ENCODE measurements at places on chromosomes 16 and 17.

- DNase-seq, result no peak
Observed at GRCh38 chr17:69424287-69425041, 10.0 kb downstream of the MAP2K6 start.

DNA sequence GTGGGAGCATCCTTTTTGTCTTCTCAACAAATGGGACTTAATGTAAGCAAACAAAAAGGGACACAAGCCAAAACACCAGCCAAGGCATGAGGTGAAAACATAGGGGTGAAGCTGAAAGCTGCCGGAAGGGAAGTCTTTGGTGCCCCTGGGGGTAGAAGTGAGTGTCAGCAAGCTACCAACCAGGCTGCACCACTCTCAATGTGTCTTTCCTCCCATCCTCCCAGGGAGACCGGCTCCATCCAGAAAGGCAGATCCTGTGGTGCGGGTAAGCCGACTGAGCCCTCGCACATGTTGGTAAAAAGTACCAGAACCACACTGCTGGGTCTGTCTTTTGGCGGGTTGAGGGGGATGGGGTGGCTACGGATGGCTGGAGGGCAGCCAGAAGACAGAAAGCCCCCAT is 52.0 kb upstream of the SREBF1 start:
- no peak for DNase-seq

DNA sequence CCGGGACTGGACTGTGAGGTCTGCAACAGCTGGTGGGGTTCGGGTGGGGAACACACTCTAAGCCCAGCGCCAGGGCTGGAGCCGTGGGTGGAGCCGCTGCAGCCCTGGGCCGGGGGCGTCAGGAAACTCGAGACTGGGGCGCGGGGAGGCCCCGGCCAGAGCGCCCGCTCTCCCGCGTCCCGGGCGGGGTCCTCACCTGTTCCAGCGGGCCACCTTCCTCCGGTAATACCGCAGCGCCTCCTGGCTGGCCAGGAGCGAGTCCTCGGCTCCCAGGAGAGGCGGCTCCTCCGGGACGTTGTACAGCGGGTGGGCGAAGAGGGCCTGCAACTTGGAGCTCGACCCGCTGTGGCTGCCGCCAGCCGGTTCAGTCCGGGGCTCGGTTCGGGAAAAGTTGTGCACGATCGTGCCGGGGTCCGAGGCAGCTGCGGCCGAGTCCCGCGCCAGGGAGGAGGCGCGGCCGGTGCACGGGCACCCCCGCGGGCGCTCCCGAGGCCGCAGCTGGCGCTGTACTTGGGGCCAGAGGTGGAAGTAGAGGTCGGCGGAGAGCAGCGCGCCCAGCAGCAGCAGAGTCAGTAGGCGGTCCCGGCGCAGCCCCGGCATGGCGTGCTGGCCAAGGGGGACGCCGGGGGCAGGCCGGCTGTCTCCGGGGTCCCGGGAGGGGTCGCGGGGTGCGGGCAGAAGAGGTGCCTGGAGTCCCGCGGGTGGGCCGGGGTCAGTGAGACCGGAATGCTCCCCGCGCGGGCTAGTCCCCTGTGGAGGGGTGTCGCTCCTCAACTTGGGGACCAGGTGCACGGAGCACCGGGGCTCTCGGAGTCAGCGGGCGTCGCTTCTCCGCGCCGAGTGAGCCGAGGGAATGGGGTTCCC is 868 bp downstream of the FAM20A start:
- DNase-seq, result no peak

- DNase-seq, result no peak
Observed at GRCh38 chr16:11126399-11127054, 129.5 kb downstream of the SOCS1 start.

DNA sequence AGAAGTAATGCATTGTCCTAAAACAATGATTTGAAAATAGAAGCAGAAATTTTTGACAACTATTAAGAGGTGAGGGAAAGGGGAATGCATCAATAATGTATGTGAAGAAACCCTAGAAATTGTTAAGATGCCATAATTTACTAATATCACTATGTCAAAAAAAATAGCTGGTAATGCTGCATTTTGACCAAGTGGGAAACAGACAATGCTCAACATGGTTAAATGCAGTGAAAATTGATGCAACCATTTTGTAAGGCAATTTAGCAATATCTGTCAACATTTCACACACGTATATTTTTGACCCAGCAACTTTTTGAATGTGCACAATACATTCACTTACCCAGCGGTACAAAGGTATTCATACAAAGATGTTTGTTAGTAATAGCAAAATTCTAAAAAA is 381.6 kb downstream of the CDH11 start:
- no peak for DNase-seq

Measured in EL (cell line).